ENCODE measurements at places on chromosomes 7 and 10.

GRCh38 chr10:113221756-113222168 lies 271.7 kb downstream of the TCF7L2 start:
- peak; percentile 41 for DNase-seq

DNA sequence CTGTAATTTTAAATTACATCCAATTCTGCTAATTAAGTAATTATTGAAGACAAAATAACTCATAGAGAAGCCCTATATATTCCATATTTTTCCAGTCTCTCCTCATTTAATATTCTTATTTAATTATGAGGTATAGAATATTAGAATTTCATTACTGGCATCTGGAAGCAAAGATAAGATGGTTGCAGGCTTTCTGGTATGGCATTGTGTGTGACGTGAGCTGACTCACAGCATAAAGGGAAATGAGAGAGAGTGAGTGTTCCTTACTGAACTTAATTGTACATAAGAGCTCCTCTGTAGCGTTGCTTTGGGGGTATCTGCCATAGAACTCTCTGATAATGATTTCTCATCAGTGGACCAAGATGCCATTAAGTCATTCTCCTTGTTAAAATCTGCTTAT lies 127.4 kb upstream of the TEX47 start:
- no peak for DNase-seq

- DNase-seq: no peak
Measured at GRCh38 chr10:58516119-58516518, 3.4 kb downstream of the BICC1 start.

- no peak for DNase-seq
Measured at GRCh38 chr10:28883741-28884423, 206.6 kb downstream of the BAMBI start.

- peak; percentile 95 for DNase-seq
Measured at GRCh38 chr10:73413528-73414229, at the start of gene ANXA7. Gene ANXA7, minus strand, starts transcription at chr10:73414058. Its CDS starts 13,202 bp downstream, at chr10:73400856.

DNA sequence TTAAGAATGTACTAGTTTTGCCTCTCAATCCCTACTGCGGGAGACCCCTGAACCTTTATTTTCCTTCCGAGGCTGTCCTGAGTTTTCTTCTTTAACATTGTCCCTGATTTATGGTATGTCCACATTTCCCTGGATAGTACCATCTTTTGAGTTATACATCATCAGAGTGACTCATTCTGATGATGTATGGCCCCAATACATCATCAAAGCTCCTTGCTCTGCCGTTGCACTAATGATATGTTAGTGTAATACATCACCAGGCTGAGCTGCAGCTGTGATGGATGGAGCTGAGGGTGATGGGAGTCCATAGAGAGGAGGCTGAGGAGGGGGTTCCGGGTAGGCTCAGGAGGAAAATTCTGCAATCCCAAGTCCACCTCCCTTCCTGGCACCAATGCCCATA lies 986.5 kb downstream of the KCNMA1 start:
- no peak for DNase-seq

- DNase-seq: no peak
Measured at GRCh38 chr7:12687718-12688171, 312 bp downstream of the ARL4A start.

- DNase-seq: no peak
Measured at GRCh38 chr7:91784469-91784868, 96.0 kb downstream of the MTERF1 start.

- peak; percentile 44 for DNase-seq
Measured at GRCh38 chr7:2166625-2167280, 66.0 kb downstream of the MAD1L1 start.

GRCh38 chr10:111078505-111079185 lies 1.8 kb downstream of the ADRA2A start:
- DNase-seq: peak; percentile 46

DNA sequence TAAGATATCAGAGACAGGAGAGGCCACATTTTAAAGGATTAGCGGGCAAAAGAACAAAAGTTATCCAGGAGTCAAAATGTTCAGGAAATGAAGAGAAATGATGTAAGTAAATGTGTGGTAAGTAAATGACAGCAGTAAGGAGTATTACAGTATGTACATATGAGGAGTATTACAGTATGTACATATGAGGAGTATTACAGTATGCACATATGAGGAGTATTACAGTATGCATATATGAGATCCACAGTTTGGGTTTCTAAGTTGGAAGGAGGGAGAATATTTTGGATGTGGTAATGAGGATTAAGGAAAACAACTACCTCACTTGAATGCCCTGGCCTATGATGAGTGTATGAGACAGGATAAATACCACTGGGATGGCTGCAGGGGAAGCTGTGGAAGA lies 192.4 kb upstream of the DGKB start:
- no peak for DNase-seq

DNA sequence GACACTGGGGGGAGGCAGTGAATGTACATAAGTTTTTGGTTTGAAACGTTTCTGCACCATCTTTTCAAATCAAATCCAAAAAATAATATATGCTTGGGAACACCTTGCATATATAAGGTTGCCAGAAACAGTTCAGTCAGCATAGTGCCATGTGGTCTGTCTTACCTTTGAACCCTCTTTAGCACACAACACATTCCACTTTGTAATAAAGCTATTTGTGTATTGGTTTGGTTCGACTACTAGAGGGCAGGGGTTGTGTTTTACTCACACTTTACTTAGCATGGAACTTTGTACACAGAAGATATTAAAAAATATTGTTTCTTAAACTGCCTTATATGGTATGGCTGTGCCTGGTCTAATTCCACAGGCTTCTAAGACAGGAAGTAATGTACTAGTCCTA lies 43.2 kb downstream of the ALDH18A1 start:
- no peak for DNase-seq

DNA sequence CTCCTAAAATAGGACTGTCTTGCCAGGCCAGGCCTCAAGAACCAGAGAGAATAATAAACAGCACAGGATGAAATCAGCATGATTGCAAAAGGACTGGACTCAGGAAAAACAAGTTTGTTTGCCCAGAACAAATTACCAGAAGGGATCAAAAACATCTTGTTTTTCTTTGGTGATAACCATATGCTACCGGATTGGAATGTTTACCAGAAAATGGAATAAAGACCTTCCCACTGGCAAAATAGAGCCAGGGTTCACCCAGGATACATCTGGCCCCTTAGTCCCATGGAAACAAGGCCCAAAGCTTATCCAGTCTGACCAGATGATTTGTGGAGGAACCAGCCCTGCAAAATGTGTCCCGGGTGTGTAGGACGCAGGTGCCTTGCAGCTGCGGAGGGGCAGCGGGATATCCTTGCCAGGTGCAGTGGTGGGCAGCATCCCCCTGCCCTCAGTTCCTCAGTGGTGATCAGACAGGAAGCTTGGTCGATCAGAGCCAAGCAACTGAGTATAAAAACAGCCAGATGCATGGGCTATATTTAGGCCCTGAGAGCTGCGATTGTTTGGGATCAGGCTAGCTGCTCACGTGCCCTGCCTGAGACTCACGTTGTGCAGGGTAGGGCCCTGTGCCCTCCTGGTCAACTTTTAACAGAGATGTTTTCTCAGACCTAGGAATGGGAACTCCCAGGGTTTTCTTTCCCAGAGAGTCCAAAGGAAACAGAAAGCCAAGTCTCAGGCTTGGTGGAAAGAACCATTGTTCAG lies 4.6 kb upstream of the ZNF22 start:
- DNase-seq: peak; percentile 29

DNA sequence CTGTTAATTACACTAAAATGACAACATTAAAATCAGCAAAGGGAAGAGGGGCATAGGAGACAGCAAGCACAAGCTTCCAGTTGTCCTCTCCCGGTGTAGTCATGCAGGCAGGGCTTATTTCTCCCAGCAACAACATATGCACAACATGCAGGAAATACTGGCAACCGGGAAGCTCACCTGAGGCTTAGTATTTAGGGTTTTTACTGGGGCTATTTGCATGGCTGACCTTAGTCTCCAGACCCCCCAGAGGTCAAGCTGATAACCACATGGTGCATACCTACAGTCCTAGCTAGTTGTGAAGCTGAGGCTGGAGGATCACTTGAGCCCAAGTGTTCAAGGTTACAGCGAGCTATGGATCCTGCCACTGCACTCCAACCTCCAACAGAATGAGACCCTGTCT lies 12.8 kb upstream of the JMJD1C start:
- DNase-seq: no peak

GRCh38 chr10:86655596-86655995 lies 1.2 kb downstream of the OPN4 start:
- no peak for DNase-seq

GRCh38 chr7:72416846-72417245 lies 4.7 kb upstream of the CALN1 start:
- no peak for DNase-seq

Measured in ecto neural progenitor cell (in vitro differentiated cells).